Immature natural killer cell (primary cell): ENCODE measurements at places on chromosomes 6 and 20. TPM values are rescaled to one million over a fixed set of nuclear protein-coding genes. Genes with fewer than 3 reads are reported as not detected.
A peak's percentile ranks its signal among the peaks of the same experiment; 100 is the strongest.

GRCh38 chr20:57633945-57634491, 13.8 kb upstream of the ZBP1 start:
- DNase-seq: peak; percentile 42

- DNase-seq: no peak
Observed at GRCh38 chr6:156058356-156058755, 602.7 kb upstream of the NOX3 start.

GRCh38 chr6:23145781-23146180, 576.4 kb downstream of the HDGFL1 start:
- DNase-seq: no peak

DNA sequence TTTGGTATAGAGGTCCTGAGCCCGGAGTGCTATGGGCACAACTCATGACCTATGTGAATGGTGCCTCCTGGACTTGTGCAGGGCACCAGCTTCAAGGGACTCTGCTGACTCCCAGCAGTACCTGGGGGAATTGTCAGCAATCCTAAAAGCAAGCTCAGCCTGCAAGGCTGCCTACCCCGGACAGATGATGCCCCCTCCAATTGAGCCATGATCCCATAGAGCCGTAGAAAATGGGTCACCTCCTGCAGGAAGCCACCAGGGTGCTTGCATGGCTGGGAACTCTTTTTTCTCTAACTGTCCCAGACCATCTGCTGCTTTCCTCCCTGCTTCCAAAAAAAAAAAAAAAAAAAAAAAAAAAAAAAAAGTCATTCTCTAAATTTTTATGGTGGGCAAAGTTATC, 12.9 kb upstream of the PRND start:
- DNase-seq: no peak

The TMC2 gene
- not detected for polyA plus RNA-seq

The SUMO4 gene
- not detected for polyA plus RNA-seq

The SLC35D3 gene
- polyA plus RNA-seq: not detected

The RRAGD gene
- polyA plus RNA-seq: 0.22 TPM
